ENCODE measurements at places on chromosomes 6 and 20. TPM values are rescaled to one million over a fixed set of nuclear protein-coding genes. Genes with fewer than 3 reads are reported as not detected.

GLO1 gene
- 154 TPM for total RNA-seq

CALHM6 gene
- not detected for total RNA-seq

CNBD2 gene
- total RNA-seq = 2.1 TPM

DLK2 gene
- 0.68 TPM for total RNA-seq

HLA-DRB1 gene
- 1.5 TPM for total RNA-seq

CTSZ gene
- total RNA-seq = 126 TPM

SRMS gene
- total RNA-seq = not detected

TBXT gene
- total RNA-seq = not detected

- DNase-seq = no peak
Observed at GRCh38 chr20:56748476-56749377, 119.6 kb downstream of the TFAP2C start.

GRCh38 chr20:50655311-50655880 is 35.9 kb downstream of the RIPOR3 start:
- DNase-seq = peak; percentile 70

- no peak for DNase-seq
Observed at GRCh38 chr20:32767418-32768198, 5.4 kb downstream of the DNMT3B start.

DNA sequence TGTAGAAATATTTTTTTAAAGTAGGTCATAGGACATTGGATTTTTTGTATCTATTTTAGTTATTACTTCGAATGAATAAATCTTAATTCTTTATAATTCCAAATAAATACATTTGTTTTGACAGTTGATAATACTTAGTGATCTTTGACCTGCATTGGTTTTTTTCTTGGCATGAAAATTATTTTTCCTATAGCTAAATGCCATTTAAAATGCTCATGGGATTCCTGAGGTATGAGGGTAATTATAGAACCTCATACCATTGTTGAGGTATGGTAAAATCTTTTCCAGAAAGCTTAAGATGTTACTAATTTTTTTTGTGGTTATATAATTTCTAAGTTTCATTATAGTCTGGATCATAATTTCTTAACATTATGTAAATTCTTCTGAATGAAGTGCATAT is 8.3 kb downstream of the PM20D2 start:
- DNase-seq = no peak

DNA sequence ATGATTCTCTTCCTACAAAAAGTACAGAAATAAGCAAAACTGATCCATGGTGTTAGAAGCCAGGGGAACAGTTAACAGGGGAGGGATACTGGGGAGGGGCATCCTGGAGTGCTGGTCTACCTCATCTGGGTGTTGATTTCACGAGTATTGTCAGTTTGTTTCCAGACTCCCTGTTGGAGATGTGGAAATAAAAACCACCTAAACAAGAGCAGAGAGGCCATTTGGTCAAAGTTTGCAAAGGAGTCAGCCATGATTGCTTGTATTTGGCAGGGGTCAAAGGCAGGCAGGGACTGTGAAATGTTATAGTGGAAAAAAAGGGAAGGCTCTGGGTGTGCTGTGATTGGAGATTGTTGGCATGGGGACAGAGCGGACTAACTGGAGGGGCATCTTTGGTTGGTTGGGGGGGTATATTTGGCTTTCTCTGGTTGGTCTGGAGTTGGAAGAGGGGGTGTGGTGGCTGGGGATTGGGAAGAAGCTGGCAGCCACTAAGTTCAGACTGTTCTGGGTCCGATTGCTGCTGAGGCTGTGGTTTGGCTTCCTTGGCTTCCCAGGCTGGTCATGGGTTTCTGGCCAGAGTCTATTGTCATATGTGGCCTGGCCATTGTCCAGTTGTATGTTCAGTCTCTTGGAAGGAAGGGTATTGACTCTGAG is 14.9 kb upstream of the PANK2 start:
- DNase-seq = no peak

DNA sequence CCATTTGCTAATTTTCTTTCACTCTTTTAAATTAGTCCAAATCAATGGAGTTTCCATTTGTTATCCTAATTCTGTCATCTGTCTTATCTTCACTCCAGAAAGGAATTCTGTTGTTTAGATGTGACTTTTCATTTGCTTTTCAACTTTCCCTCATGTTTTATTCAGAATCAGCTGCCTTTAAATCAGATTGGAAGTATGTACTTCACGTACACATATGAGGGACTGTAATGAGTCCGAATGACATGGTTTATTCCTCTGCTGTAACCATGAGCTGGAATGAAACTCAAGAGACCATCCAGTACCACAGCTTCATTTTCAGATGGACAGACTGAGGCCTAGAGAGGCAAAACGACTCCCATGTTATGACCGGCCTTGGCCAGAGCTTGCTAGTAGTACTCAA is 302.3 kb downstream of the KIF16B start:
- DNase-seq = no peak

GRCh38 chr6:120857422-120857821 is 476.9 kb downstream of the TBC1D32 start:
- no peak for DNase-seq

DNA sequence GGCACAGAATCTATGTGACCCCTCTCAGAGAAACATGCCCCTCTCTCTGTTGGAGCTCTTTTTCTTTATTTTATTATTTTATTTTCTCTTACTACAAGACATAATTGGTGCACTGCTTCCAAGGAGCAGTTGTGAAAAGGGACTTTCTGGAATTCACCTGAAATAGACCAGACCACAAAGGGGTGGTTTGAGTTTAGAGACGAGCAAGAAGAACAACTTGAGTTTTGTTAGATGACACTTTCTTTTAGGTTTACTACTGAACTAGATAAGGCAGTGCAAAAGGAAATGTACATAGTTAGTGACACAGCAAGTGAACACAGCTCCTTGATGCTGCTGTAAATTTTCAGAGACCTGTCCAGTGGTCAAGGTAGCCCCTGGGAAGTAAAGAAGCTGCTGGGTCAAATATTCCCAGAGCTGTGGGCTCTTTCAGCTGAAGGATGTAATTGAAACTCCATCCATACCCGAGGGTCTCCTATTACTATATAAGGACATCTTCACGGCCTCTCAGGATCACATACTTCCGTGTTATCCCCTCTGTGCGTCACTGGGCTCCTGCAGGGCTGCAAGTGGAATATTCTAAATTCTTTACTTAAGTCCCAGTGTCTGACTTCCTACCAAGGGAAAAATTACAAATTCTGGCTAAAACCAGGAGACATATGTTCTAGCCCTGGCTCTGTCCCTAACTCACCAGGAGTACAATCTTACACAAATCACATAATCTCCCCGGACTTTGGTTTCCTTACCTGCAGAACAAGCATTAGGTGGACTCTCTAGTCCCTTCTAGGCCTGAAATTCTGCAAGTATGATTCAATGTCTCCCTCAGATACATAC is 69.1 kb upstream of the ADTRP start:
- DNase-seq = peak; percentile 31

GRCh38 chr6:149334201-149334600 is 16.7 kb downstream of the TAB2 start:
- peak; percentile 51 for DNase-seq

All from astrocyte (in vitro differentiated cells and primary cell).